ENCODE measurements at places on chromosomes 6 and 20. TPM values are rescaled to one million over a fixed set of nuclear protein-coding genes. Genes with fewer than 3 reads are reported as not detected.
A peak's percentile ranks its signal among the peaks of the same experiment; 100 is the strongest.

The JARID2 gene
- total RNA-seq = 14.8 TPM

- H3K4me3 ChIP-seq = no peak overlapping the region
- H3K27me3 ChIP-seq = no peaks in the 10 kb centered on the region
- DNase-seq = peak; percentile 6
- H3K36me3 ChIP-seq = no peaks in the 10 kb centered on the region
- H3K27ac ChIP-seq = no peak overlapping the region
- peaks cover 5% of the 10 kb centered on the region for H3K4me1 ChIP-seq
Observed at GRCh38 chr6:43630980-43631619, 2.0 kb upstream of the GTPBP2 start.

The BTBD3 gene
- total RNA-seq = 67.9 TPM

The HSPA1L gene
- total RNA-seq = 1.9 TPM

- no peak overlapping the region for H3K4me3 ChIP-seq
- no peak overlapping the region for H3K27ac ChIP-seq
- no peaks in the 10 kb centered on the region for H3K4me1 ChIP-seq
Observed at GRCh38 chr6:12457094-12457493, 166.9 kb downstream of the EDN1 start.

The NFATC2 gene
- 8.7 TPM for total RNA-seq

DNA sequence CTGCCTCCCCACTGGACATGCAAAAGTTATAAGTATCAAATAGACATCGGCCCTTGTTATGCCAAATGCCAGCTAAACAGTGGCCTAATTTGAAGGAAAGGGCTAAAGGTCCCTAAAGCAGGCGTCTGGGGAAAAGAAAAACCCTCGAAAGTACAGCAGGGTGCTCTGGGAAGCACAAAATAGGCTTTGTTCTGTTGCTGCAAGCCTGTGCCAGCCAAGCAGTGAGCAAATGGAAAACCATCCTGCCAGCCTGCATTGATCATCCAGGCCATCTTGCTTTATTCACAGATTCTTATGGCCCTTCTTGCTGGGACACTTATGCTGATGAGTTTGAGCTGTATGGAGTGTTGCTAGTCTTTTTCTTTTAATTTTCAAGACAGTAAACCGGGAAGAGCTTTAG, 62.2 kb upstream of the PLEKHG1 start:
- no peaks in the 10 kb centered on the region for H3K36me3 ChIP-seq

GRCh38 chr6:108651340-108652227, 90.9 kb downstream of the FOXO3 start:
- H3K36me3 ChIP-seq = peaks cover 3% of the 10 kb centered on the region
- H3K27ac ChIP-seq = peak overlapping the region; percentile 69
- no peaks in the 10 kb centered on the region for H3K27me3 ChIP-seq
- H3K4me3 ChIP-seq = no peak overlapping the region

The GNL1 gene
- total RNA-seq = 42.0 TPM

The SERPINB6 gene
- 113 TPM for total RNA-seq

The RIPPLY2 gene
- not detected for total RNA-seq

GRCh38 chr20:59405226-59406200, 105.1 kb downstream of the EDN3 start:
- peaks cover 8% of the 10 kb centered on the region for H3K27me3 ChIP-seq
- peak; percentile 67 for DNase-seq

GRCh38 chr6:20873425-20874190, 339.4 kb downstream of the CDKAL1 start:
- H3K36me3 ChIP-seq = no peaks in the 10 kb centered on the region
- no peak overlapping the region for H3K27ac ChIP-seq
- DNase-seq = no peak

DNA sequence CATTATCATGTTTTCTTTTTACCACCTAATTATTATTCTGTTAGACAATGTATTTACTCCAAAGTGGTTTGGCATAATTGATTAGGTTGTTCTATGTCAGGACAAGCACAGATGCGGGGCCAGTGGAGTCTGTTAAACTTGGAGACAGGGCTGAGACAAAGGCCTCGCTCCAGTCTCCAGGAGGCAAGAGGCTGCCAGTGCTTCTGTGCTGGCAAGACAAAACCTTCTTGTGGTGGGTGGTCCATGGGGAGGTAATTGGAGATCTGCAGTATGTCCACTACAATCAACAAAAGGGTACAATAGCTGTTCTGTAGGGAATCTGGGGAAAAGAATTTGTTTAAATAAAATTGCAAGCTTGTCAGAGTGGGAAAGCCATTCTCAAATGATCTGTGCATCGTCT, 677.2 kb upstream of the SLC35B3 start:
- no peak overlapping the region for H3K27ac ChIP-seq
- DNase-seq = peak; percentile 12
- no peaks in the 10 kb centered on the region for H3K27me3 ChIP-seq
- H3K36me3 ChIP-seq = no peaks in the 10 kb centered on the region

DNA sequence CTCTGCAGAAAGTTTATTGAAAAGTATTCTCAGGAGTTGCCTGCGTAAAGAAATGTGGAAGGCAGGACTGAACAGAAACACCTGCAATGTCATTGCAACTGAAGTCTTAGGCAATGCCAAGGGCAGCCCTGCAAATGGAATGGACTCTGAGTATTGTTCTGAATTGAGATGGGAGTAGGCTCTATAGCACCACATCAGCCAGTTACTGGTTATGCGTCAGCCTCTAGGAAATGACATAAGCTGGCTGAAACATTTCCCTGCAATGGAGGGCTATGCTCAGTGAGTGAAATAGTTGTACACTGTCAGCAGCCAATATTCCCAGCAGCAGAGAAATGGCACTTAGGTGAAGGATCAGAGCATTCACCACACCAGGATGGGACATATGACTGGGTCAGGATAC, 13.8 kb upstream of the GJE1 start:
- H3K27ac ChIP-seq = no peak overlapping the region
- no peak overlapping the region for H3K4me3 ChIP-seq
- no peak for DNase-seq
- no peaks in the 10 kb centered on the region for H3K4me1 ChIP-seq
- H3K36me3 ChIP-seq = no peaks in the 10 kb centered on the region
- no peaks in the 10 kb centered on the region for H3K27me3 ChIP-seq

DNA sequence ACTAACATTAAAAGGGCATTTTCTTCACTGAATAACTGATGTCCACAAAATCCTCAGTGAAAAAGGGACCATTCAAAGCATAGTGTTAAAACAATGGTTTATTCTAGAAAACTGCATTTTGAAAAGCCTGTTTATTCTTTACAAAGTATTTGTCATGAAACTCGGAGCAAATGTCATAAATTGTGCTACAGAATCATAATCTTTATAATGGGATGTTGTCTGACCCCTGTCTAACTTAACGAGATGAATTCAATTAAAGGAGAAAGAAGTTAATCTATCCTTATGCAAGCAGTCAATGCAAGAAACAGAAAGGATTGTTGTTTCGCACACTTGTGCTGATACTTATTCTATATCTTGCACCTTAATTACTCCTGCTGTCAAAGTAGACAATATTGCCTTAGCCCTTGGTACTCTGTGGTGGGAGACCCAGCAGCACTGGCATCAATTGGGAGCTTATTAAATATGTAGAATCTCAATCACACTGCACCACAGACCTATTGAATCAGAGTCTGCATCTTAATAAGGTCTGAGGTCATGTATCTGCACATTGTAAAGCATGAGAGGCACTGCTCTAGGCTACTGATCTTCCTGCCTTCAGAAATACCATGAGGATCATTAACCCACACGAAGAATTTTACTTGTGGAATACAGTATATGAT, 708.3 kb downstream of the HDGFL1 start:
- no peak overlapping the region for H3K27ac ChIP-seq
- no peaks in the 10 kb centered on the region for H3K27me3 ChIP-seq
- no peak overlapping the region for H3K4me3 ChIP-seq

GRCh38 chr20:19397666-19398065, 185.2 kb downstream of the SLC24A3 start:
- DNase-seq = peak; percentile 14
- H3K36me3 ChIP-seq = no peaks in the 10 kb centered on the region
- H3K4me1 ChIP-seq = no peaks in the 10 kb centered on the region
- no peaks in the 10 kb centered on the region for H3K27me3 ChIP-seq
- no peak overlapping the region for H3K4me3 ChIP-seq
- H3K27ac ChIP-seq = no peak overlapping the region

- DNase-seq = no peak
- no peaks in the 10 kb centered on the region for H3K27me3 ChIP-seq
- no peak overlapping the region for H3K4me3 ChIP-seq
- no peaks in the 10 kb centered on the region for H3K4me1 ChIP-seq
- H3K36me3 ChIP-seq = peaks cover 34% of the 10 kb centered on the region
Observed at GRCh38 chr6:42690151-42690702, 32.2 kb downstream of the PRPH2 start.

GRCh38 chr20:49216991-49217578, 2.1 kb upstream of the DDX27 start:
- no peak overlapping the region for H3K27ac ChIP-seq
- no peaks in the 10 kb centered on the region for H3K27me3 ChIP-seq
- H3K4me3 ChIP-seq = no peak overlapping the region

DNA sequence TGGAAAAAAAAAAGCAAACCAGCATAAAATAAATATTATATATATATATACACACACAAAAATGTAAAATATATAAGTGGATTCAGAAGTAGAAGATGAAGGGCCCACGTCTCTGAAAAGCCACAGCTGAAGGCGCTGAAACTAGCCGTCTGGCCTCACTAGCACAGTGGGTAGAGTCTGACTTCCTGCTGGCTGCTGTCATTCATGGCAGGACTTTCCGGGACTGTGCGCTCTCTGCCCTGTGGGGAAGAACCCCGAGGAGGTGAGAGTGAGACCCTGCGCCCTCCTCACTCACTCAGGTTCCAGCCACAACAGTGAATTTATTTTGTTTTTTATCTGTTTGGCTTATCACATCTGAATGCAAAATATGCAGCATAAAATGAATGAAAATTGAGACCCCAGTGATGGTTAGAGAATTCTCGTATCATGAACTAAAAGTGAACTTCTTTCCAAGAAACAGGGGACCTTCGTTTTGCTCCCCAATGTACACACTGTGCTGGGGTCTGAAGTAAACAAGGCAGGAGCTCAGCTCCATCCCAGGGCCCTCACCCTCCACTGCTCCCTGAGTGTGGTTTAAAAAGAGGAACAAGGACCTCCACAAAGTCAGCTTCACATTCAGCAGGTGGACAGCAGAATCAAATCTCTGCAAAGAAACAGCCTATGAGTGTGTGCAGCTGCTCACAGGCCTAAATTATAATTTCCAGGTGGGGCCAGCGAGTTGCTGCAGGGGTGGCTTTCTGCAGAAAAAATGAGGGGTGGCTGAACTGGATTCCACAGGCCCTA, 1.3 kb upstream of the RAMACL start:
- no peak overlapping the region for H3K27ac ChIP-seq
- peaks cover 23% of the 10 kb centered on the region for H3K4me1 ChIP-seq
- DNase-seq = no peak
- H3K4me3 ChIP-seq = no peak overlapping the region
- H3K27me3 ChIP-seq = no peaks in the 10 kb centered on the region
- H3K36me3 ChIP-seq = no peaks in the 10 kb centered on the region

- H3K4me1 ChIP-seq = no peaks in the 10 kb centered on the region
- no peaks in the 10 kb centered on the region for H3K36me3 ChIP-seq
- no peak overlapping the region for H3K4me3 ChIP-seq
- DNase-seq = no peak
Observed at GRCh38 chr6:170074907-170075306, 216.0 kb downstream of the DLL1 start.

The C6orf47 gene
- 18.9 TPM for total RNA-seq

GRCh38 chr20:4813863-4814695, 92.4 kb downstream of the PRND start:
- no peaks in the 10 kb centered on the region for H3K4me1 ChIP-seq
- H3K4me3 ChIP-seq = no peak overlapping the region
- peak overlapping the region; percentile 14 for H3K27ac ChIP-seq
- no peaks in the 10 kb centered on the region for H3K36me3 ChIP-seq
- no peaks in the 10 kb centered on the region for H3K27me3 ChIP-seq
- no peak for DNase-seq

DNA sequence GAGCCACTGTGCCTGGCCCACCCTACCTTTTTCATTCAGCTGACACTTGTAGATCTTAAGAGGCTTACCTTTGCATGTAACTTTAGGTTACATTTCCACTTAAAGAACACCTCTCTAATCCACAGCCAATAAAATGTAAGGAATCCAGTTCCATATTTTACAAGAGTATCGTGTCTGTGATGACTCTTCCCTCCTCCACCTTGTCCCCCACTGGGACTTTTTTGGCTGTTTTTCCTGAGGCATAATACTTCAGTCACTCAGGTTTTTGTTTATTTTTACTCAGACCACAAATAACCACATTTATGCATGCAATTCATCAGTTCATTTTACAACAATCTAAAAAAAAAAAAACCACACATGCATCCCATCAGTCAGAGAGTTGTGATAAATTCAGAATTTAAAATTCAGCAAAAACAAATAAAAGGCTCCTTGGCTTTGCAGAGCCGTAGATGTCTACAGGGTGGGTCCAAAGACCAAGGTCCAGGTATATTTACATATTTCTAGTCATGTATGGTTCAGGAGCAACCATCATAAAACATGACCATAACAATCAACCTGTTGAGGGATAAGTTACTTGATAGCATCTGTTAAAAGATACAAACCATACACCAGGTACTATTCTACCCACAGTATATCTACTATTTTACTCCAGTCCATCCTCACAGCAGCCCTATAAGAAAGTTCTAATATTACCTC, 9.9 kb downstream of the ATXN1 start:
- peaks cover 13% of the 10 kb centered on the region for H3K36me3 ChIP-seq
- no peaks in the 10 kb centered on the region for H3K27me3 ChIP-seq
- no peak for DNase-seq
- no peak overlapping the region for H3K4me3 ChIP-seq
- peaks cover 39% of the 10 kb centered on the region for H3K4me1 ChIP-seq
- no peak overlapping the region for H3K27ac ChIP-seq

The HUS1B gene
- total RNA-seq = 1.2 TPM

The LPA gene
- 1.1 TPM for total RNA-seq

The TPX2 gene
- 6.5 TPM for total RNA-seq

- H3K4me3 ChIP-seq = no peak overlapping the region
- no peak for DNase-seq
- H3K36me3 ChIP-seq = no peaks in the 10 kb centered on the region
- peaks cover 10% of the 10 kb centered on the region for H3K4me1 ChIP-seq
Observed at GRCh38 chr20:36031806-36032205, 63.4 kb downstream of the CNBD2 start.

DNA sequence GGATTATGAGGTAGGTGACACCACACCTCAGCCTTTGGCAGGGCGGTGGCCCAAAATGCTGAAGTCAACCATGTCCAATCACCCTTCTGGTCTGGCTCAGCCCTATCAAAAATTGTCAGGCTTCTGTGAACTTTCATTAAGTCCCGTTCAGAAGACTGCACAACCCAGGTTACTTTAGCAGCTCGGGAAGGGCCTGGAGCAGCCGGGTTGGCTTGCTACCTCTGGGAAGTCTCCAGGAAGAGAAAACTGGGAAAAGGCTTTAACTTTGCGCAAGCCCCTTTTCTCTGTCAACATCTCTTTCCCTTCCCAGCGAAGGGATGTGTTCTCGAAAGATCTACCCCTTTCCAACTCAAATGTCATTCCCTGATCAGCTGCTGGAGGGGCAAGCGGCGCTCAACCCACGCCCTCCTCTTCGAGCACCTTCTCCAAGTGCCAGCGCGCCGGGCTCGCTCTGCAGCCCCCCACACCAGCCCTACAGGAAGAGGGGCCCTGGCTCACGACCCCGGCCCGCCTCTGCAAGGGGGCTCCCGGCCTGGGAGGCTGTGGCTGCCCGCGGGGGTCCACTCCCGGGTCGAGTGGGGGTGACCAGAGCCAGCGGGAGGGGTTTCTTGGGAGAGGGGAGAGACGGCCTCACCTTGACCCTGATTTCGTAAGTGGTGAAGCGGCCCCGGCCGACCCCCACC, 573 bp downstream of the SNX3 start:
- H3K27ac ChIP-seq = peak overlapping the region; percentile 98
- DNase-seq = peak; percentile 74
- H3K4me3 ChIP-seq = peak overlapping the region; percentile 94
- peaks cover 8% of the 10 kb centered on the region for H3K4me1 ChIP-seq
